ENCODE measurements at places on chromosomes 3 and 15.

GRCh38 chr15:39455471-39455991 is 125.3 kb upstream of the THBS1 start:
- peak; percentile 75 for DNase-seq

- DNase-seq = no peak
Observed at GRCh38 chr15:26773067-26773877, 406 bp upstream of the GABRB3 start.

- DNase-seq = no peak
Observed at GRCh38 chr3:56269755-56270535, 198.3 kb downstream of the ERC2 start.

DNA sequence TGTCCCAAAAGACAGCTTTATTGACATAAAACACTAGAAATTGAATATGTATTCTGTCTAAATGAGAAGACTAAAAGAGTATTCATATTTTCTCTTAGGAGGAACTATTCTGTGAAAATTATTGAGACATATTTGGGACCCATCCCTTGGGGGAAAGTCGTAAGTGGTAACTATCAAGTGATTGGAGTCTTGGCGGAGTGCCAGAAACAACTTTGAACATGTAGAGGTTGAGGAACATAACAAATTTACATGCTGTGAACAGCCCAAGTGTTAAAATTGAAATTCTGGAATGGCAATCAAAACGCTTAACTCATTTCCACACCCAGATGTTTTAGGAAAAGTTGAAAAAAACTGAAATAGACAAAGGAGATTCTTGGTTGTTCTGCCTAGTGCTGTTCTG is 1034.6 kb downstream of the NSUN3 start:
- no peak for DNase-seq

- no peak for DNase-seq
Observed at GRCh38 chr15:29704950-29705597, 117.2 kb downstream of the TJP1 start.

- no peak for DNase-seq
Observed at GRCh38 chr3:153334558-153334957, 172.5 kb downstream of the RAP2B start.

DNA sequence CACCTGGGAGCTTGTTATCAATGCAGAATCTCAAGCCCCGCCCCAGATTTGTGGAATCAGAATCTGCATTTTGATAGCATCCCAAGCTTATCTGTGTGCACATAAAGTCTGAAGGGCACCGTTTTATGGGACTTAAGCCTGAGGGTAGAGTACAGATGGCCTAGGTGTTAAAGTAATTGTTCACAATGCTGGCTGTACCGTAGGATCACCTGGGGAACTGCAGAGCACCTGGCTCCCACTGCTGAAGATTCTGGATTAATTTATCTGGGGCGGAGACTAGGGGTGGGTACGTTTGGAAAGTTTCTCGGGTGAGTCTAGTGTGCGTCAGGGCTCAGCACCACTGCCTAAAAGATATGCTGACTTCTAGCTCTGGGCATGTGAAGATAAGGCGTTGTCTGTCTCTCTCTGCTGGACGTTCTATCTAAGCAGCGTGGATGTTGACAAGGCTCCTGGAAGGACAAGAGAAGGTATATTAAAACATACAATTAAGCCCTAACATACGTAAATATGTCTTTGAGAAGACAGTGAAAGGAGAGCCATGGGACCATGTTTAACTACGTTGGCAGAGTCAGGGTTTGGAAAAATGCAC is 63.2 kb upstream of the RASGRP1 start:
- DNase-seq = no peak

GRCh38 chr15:76467136-76467535 is 130.6 kb downstream of the ISL2 start:
- no peak for DNase-seq

GRCh38 chr15:37015451-37015850 is 84.9 kb downstream of the MEIS2 start:
- DNase-seq = no peak

DNA sequence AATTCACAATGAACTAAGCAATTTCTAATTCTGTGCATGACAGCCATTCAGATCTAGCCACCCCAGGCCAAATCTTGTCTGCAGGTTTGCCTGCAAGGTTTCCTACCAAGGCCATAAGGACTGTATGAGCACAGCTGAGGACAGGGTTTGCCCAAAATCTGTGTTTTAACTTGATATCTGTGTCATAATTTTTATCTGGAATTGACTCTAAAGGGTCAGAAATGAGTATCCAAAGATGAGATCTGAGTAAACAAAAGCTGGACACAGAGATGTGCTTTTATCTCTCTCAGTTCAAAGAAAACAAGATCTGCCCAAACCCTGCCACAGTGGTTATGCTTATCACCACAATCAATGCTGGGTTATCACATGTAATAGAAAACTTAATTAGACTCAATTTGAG is 154.6 kb upstream of the COL8A1 start:
- no peak for DNase-seq

- no peak for DNase-seq
Observed at GRCh38 chr3:63167113-63167512, 111.0 kb upstream of the SYNPR start.

GRCh38 chr3:188839187-188839695 is 332.5 kb upstream of the TPRG1 start:
- DNase-seq = no peak

DNA sequence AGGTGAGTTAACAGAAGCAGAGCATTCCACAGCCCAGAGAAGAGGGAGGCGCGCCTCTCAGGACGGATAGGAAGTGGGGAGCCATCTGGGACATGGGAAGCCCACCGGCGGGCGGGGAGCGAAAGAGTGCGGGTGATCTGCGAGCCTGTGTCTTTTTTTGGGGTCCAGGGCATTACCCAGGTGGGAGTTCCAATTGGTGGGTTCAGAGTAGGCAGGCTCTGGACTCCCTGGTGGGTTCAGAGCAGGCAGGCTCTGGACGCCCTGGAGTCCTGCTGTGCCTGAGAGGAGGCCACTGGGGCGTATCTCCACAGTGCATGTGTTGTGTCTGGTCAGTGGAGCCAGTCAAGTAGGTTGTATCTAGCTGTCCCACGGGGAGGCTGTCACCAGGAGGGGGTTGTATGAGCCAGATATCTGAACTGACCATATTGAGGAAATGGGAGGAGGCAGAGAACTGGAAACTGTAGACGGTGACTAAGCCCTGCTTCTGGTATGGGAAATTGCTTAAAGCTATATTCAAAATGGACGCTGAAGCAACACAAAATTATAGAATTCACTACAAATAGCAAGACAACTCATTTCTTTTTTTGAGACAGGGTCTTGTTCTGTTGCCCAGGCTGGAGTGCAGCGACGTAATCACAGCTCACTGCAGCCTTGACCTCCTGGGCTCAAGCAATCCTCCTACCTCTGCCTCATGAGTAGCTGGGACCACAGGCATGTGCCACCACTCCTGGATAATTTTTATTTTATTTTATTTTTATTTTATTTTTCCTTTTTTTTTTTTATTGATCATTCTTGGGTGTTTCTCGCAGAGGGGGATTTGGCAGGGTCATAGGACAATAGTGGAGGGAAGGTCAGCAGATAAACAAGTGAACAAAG is 34.5 kb upstream of the CHST2 start:
- DNase-seq = peak; percentile 1

DNA sequence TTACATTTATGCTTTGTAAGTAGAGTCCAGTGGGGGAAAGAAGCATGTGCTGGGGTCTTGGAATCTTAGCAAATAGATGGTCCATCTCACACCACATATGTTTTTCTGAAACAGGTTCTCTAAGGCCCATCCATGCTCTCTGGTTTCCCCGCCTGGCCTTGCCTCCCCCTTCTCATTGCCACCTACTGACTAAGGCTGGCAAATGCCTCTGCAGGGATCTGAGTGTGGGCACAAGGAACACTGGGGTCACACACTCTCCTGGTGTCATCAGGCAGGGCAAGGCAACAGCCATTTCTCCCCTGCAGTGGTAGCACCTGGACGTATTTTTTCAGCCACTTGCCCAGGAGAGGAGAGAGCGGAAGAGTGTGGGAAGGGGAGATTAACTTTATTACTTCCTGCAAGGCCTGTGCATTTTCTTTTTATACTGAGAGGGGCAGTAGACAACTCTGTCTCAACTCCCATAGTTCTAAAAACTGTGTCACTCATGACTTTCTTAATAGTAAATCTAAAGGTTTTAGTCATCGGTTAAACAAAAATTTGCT is 804.2 kb upstream of the NECTIN3 start:
- no peak for DNase-seq

GRCh38 chr3:49277383-49277775 is 347 bp upstream of the C3orf62 start:
- no peak for DNase-seq

DNA sequence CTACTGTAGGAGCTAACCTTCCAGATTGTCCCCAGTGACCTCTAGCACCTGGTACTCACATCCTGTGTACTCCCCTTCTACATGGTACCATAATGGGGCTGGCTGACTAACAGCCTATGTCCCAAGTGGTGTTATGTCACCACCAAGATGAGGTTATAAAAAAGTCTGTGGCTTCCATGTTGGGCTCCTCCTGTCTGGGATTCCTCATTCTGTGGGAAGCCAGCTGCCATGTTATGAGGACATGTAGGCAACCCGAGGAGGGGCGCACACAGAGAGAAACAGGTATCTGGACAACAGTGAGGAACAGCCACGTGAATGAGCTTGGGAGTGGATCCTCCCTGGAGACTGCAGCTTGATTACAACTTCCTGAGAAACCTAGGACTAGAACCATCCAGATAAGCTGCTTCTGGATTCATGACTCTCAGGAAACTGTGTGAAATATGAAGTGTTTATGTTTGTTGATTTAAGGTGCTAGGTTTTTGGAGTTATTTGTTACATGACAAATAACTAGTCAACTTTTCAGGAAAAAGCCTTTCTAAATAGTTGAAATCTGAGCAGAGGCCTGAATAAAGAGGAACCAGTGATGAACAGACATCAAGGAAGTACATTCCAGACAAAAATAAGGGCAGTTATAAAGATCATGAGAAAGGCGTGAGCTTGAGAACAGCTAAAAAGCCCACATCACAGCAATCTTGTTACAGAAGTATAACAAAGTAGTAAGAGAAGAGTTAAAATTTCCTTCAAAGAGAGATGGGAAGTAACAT is 21.7 kb downstream of the GOLIM4 start:
- DNase-seq = no peak

- no peak for DNase-seq
Observed at GRCh38 chr3:187919048-187919447, 173.8 kb upstream of the BCL6 start.

- no peak for DNase-seq
Observed at GRCh38 chr15:26232691-26233090, 369.6 kb upstream of the ATP10A start.

GRCh38 chr3:43996379-43997301 is 245.0 kb upstream of the TOPAZ1 start:
- no peak for DNase-seq

GRCh38 chr15:35618260-35619188 is 72.6 kb upstream of the DPH6 start:
- no peak for DNase-seq

GRCh38 chr15:77406846-77407245 is 13.1 kb downstream of the PEAK1 start:
- no peak for DNase-seq

GRCh38 chr3:112353365-112353764 is 20.4 kb downstream of the CD200 start:
- no peak for DNase-seq

- no peak for DNase-seq
Observed at GRCh38 chr3:187612656-187613055, 57.5 kb downstream of the SST start.

DNA sequence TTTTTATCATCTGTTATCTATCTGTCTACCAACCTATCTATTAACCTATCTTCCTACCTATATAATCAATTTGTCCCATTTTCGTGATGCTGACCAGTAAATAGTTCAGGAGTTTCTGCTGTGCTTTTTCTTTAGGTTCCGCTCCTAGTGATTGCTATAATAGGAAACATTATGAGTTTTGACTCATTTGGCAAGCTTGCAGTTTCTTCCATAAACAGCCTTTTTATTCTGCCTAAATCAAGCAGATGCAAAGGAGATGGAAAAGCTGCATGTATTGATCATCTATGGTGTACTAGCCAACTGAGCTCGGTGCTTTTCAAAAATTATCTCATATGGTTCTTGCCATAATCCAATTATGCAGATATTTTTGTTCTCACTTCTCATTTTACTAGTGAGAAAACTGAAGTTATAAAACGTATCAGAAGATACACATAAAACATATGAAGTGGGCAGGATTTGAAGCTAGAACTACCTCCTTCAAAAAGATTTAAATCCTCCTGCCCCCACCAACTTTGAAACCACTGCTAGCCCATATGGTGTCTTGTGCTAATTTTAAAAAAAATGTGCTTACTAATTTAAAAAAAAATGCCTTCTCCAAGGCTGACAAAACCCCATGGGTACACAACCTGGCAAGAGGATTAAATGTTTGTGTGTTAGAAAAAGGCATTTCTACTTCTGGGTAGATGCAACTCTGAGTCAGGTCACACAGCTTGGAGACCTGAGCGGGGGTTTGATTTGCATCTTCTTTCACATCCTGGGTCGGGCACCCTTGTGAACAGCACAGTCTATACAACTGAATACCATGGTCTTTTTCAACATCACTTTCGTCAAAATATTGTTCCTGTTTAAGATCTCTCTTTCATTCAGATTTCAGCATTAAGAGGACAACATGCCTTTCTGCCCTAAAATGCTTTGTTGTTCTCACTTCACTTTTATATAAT is 267.0 kb downstream of the CHL1 start:
- no peak for DNase-seq

DNA sequence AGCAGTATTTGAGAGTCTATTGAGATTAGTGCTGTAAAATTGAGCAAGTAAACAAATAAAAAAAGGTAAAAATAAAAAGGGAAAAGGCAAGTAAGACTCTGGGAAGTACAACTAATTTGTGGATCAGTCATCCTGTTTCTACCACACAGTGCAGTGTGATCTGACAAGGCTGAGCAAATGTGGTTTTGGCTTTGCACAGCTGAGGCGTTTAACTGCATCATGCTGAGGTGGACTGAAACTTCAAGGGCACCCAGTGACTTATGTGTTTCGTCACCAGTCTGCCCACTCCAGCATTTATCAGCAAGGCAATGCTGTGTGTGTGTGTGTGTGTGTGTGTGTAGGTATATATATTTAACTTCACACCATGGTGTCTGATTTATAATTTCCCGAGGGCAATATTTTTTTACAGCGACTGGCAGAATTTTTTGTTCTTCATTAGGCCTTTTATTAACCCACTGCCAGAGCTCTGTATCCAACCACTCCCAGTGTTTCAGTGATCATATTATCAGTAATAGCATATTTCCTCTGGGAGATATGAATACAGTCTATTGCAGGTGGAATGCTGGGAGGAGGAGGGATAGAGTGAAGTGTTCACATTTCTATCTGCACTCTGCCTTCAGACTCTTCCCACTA is 131.5 kb upstream of the SATB1 start:
- DNase-seq = no peak

DNA sequence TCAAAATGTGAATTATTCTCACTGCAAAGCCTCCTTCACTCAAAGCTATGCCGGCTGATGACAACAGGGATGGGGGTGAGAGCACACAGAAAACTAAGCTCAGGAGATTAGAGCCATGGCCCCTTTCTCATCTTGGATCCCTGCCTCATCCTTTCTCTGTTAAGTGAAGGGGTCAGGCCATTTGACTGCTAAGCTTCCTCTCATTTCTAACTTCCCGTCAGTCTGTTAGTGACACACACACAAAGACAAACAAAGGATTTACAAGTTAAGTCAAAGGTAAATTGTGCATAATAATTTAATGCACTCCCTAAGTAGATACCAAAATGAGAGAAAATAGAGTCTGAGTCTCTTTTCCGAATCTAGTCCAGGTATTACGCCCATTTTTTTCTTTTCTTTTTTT is 1.2 kb downstream of the SS18L2 start:
- no peak for DNase-seq
